ENCODE measurements at places on chromosomes 5 and 9.

DNA sequence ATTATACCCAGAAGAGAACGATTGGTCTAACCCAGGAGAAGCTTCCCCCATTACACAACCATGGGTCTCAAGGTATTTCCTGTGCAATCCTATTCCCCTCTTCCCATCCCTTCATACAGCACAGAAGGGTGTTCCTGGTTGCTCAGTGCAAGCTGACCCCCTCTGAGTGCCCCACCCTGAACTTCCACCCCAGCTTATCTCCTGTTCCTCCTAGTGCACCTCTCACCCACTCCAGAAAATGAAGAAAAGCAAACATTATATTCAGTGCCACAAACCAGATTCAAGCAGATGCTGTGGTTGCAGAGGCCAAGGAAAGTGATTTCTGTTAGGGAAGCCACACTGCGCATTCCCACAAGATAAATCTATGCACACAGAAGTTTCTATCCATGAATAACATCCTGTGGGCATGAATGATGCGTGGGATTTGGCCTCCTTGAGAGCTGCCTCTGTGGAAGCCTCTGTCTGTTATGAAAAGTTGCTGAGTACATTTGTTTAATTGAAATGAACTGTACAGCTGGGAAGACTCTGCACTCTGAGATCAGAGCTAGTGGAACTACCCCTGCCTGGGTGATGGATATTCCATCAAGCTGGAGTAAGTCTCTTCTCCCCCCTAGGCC lies 2.2 kb upstream of the OR2S2 start:
- no peak for DNase-seq

- no peak for DNase-seq
Observed at GRCh38 chr5:122163121-122164069, 34.0 kb downstream of the ZNF474 start.

DNA sequence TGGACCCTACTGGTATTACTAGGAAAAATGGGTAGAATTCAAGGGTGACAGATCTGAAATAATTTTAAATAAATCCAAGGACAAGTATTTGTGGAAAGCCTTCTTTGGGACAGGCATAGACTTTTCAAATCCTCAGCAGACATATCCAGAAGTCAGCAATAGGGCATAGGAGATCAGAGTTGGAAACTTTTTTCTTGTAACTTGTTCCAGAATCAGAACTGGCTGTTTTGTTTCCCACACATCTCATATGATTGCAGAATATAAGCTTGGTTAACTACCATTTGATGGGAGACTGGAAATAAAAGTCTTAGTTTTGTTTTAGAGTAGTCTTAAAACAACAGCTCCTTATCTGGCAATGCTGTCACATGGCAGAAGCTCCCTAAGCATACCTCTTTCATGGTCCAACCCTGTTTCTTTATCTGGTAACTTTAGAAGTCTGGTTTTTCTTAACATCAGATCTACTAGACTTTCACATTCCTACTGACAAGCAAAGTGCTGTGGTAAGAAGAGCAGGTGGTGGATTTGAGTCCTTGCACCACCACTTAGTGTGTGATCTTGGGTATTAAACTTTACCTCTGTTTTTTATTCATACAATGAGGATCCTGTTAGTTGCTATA lies 25.1 kb downstream of the XRCC4 start:
- DNase-seq: no peak

DNA sequence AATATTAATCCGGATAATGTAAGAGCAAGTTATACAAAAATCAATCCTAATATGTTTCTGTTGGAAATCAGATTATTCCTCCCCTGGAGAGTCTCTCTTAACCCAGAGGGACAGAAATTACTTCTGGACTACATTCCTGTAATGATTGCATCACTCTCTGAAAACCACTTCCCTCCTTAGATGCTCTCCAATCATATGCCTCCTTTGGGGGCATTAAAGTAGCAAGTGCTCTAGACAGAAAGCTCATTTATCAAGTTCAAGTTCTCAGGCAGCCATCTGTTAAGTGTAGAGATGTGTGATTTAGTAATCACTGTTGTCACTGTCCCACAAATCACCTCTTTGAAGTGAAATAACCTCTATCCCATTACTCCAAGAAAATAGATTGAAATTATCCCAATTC lies 247.1 kb downstream of the SLCO4C1 start:
- no peak for DNase-seq

DNA sequence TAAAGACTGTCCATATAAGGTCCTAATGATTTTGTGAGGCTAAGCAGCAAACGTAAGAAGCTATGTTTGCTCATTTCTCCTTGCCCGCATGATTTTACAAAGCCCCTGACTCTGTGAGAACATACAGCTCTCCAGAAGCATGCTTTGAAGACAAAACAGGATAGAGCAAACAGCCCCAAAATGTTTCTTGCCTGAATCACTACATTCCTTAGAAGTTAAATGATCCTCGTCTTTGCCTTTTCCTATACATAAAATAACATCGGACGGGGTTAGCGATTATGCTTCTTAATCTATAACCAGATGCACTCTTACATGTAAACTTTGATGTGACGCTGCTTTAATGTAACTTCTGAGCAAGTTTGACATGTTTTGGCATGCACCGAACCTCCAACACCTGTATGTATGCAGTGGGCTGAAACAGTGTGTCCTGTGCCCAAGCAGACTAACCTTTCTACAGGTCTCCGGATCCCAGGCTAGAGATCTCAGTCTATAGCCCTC lies 353.7 kb downstream of the CETN3 start:
- no peak for DNase-seq

- DNase-seq: no peak
Observed at GRCh38 chr9:127447416-127448111, 3.6 kb downstream of the RPL12 start.

DNA sequence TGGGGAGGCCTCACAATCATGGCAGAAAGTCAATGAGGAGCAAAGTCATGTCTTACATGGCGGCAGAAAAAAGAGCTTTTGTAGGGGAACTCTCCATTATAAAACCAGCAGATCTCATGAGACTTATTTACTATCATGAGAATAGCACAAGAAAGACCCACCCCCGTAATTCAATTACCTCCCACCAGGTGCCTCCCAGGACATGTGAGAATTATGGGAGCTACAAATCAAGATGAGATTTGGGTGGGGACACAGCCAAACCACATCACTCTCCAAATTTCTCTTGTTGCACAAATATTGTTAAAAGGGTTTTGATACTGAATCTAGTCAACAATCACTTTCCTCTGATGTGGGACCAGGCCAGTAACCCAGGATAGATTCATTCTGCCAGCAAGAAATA lies 1176.1 kb downstream of the CDH9 start:
- DNase-seq: no peak

- peak; percentile 44 for DNase-seq
Observed at GRCh38 chr5:10701567-10702039, 59.4 kb downstream of the DAP start.

- DNase-seq: no peak
Observed at GRCh38 chr9:108776920-108777639, 78.7 kb downstream of the ACTL7B start.

- no peak for DNase-seq
Observed at GRCh38 chr5:108487951-108488350, 106.1 kb upstream of the FBXL17 start.

DNA sequence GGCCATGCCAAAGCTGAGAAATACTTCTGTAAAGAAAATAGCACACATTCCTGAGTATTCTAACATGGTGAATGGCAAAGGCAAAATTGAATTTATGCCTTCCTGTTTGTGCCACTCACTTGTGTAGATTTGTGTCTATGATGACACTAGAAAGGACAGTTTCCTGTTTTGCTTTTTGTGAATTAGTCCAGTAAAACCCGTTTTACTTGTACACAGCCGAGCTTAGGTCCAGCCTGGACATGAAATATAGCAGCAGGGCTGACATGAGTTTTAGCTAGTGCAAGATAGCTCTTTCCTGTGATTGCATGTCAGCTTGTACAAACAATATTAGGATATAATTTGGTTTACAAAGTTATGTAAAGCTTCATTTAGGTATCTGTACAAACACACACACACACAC lies 1891.7 kb upstream of the WWC1 start:
- DNase-seq: no peak
